Mammary epithelial cell (primary cell): ENCODE measurements at places on chromosomes 12 and 14. TPM values are rescaled to one million over a fixed set of nuclear protein-coding genes. Genes with fewer than 3 reads are reported as not detected.

MOK gene
- 38.3 TPM for polyA plus RNA-seq

PDE3A gene
- not detected for polyA plus RNA-seq

TMCC3 gene
- polyA plus RNA-seq = 9.3 TPM

REC8 gene
- polyA plus RNA-seq = 1.9 TPM

SERPINA12 gene
- polyA plus RNA-seq = not detected

FLVCR2 gene
- polyA plus RNA-seq = 0.37 TPM

FAM181A gene
- 0.18 TPM for polyA plus RNA-seq

DNAH10 gene
- polyA plus RNA-seq = 0.16 TPM

CLEC6A gene
- polyA plus RNA-seq = not detected

HOXC12 gene
- polyA plus RNA-seq = 0.05 TPM

TECPR2 gene
- polyA plus RNA-seq = 6.3 TPM

RERGL gene
- 0.20 TPM for polyA plus RNA-seq

GALNT16 gene
- polyA plus RNA-seq = 0.07 TPM

DPPA3 gene
- not detected for polyA plus RNA-seq

APOLD1 gene
- polyA plus RNA-seq = 0.49 TPM

ACTN1 gene
- 813 TPM for polyA plus RNA-seq

TMEM63C gene
- polyA plus RNA-seq = 2.7 TPM

TCTN1 gene
- polyA plus RNA-seq = 12.4 TPM

TSPAN8 gene
- not detected for polyA plus RNA-seq

SNX6 gene
- polyA plus RNA-seq = 69.5 TPM

BCL2L14 gene
- not detected for polyA plus RNA-seq

KLHL28 gene
- 2.8 TPM for polyA plus RNA-seq

CDC42BPB gene
- 52.4 TPM for polyA plus RNA-seq

MSRB3 gene
- 9.9 TPM for polyA plus RNA-seq

TAS2R7 gene
- not detected for polyA plus RNA-seq

SEL1L gene
- 8.3 TPM for polyA plus RNA-seq

GPRC5D gene
- polyA plus RNA-seq = not detected
